ENCODE measurements at places on chromosomes 12 and 14.

DNA sequence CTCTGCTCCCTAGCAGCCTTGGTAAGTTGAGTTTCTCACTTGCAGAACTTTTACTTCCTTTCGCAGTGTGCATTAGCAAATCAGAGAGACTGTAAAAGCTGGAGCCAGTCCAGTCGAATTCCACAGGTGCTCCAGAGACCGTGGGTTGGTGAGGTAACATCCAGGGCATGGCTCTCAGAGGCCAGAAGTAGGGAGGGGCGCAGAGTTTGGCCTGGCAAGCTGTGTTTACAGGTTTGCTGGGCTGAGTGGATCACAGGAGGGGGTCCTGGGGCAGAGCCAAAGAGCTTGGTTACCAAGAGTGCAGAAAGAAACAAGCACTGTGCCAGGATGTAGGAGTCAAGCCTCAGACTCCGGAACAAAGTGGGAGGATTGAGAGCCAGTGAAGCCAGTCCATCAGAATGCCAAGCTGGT lies 10.2 kb upstream of the BHLHE41 start:
- H3K4me3 ChIP-seq = no peak overlapping the region
- no peak overlapping the region for H3K27ac ChIP-seq
- no peaks in the 10 kb centered on the region for H3K4me1 ChIP-seq
- no peak for DNase-seq
- H3K27me3 ChIP-seq = no peaks in the 10 kb centered on the region

GRCh38 chr12:106080041-106080790 lies 58.5 kb downstream of the NUAK1 start:
- no peak for DNase-seq
- peak overlapping the region; percentile 45 for H3K27ac ChIP-seq
- H3K36me3 ChIP-seq = no peaks in the 10 kb centered on the region
- no peaks in the 10 kb centered on the region for H3K27me3 ChIP-seq
- peaks cover 41% of the 10 kb centered on the region for H3K4me1 ChIP-seq

DNA sequence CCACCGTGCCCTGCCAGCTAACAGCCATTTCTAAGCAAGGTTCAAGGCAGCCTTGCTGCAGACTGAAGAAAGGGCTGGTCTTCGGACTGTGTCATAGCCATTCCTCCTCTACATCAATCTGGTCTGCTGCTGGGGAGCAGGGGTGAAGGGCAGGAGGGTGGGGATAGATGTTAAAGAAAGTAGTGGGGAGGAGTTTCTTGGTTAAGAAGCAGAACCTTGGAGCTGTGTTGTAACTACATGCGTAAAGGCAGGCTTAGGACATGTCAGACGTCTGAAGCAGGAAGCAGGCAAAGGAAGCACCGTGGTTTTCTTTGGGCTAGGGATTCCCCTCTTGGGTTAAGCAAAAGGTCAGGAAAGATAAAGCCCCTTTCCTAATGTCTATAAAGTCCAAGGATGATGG lies 18.1 kb upstream of the NEK9 start:
- H3K4me3 ChIP-seq = no peak overlapping the region
- 0 out of 2 replicates have a peak, but pooled peaks cover 7% of the 10 kb centered on the region for H3K4me1 ChIP-seq
- no peaks in the 10 kb centered on the region for H3K27me3 ChIP-seq

- no peaks in the 10 kb centered on the region for H3K36me3 ChIP-seq
- H3K27ac ChIP-seq = no peak overlapping the region
- H3K4me3 ChIP-seq = no peak overlapping the region
- peaks cover 12% of the 10 kb centered on the region for H3K4me1 ChIP-seq
- no peak for DNase-seq
Observed at GRCh38 chr12:31783996-31784645, 55.3 kb upstream of the AMN1 start.

- H3K27ac ChIP-seq = no peak overlapping the region
- H3K4me3 ChIP-seq = no peak overlapping the region
- DNase-seq = no peak
Observed at GRCh38 chr12:88623777-88624548, 43.7 kb upstream of the KITLG start.

GRCh38 chr14:79608446-79608845 lies 602.9 kb downstream of the DIO2 start:
- DNase-seq = no peak
- H3K27me3 ChIP-seq = no peaks in the 10 kb centered on the region
- no peaks in the 10 kb centered on the region for H3K4me1 ChIP-seq
- H3K27ac ChIP-seq = no peak overlapping the region
- no peak overlapping the region for H3K4me3 ChIP-seq

DNA sequence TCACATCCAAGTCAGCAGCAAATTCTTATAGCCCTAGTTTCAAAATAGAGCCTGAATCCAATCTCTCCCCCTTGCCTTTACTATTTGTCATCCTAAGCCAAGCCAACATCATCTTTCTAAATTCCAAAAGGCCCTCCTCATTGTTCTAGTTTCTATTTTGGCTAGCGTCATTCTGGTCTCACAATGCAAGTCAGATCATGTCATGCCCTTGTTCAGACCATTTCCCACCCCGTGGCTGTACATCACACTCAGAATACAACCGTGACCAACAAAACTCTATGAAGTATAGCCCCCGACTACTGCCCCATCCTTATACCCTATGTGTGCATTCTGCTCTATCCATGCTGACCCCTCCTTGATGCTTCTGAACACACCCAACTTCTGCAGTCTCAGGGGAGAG lies 12.3 kb upstream of the GNG2 start:
- H3K27ac ChIP-seq = no peak overlapping the region
- no peaks in the 10 kb centered on the region for H3K27me3 ChIP-seq
- H3K36me3 ChIP-seq = no peaks in the 10 kb centered on the region
- no peak overlapping the region for H3K4me3 ChIP-seq
- no peak for DNase-seq
- no peaks in the 10 kb centered on the region for H3K4me1 ChIP-seq

DNA sequence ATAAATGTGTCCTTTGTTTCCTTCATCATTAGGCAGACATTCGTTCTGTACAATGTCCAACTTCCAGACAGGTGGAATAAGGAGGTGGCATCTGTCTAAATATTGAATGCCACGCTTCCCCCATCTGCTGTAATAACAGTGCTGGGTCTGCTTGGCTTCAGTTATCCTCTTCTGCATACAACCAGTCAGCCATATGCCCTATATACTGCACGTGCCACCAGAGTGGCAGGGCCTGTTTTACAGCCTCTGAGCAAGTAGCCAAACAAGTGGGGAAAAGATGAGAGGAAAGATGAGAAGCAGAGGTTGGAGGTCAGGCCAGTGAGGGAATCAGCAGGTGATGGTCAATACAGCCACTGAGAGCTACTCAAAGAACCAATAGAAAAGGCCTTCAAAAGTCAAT lies 55.4 kb downstream of the OTX2 start:
- H3K36me3 ChIP-seq = no peaks in the 10 kb centered on the region
- DNase-seq = peak; percentile 44
- H3K4me1 ChIP-seq = peaks cover 5% of the 10 kb centered on the region
- H3K27ac ChIP-seq = no peak overlapping the region

DNA sequence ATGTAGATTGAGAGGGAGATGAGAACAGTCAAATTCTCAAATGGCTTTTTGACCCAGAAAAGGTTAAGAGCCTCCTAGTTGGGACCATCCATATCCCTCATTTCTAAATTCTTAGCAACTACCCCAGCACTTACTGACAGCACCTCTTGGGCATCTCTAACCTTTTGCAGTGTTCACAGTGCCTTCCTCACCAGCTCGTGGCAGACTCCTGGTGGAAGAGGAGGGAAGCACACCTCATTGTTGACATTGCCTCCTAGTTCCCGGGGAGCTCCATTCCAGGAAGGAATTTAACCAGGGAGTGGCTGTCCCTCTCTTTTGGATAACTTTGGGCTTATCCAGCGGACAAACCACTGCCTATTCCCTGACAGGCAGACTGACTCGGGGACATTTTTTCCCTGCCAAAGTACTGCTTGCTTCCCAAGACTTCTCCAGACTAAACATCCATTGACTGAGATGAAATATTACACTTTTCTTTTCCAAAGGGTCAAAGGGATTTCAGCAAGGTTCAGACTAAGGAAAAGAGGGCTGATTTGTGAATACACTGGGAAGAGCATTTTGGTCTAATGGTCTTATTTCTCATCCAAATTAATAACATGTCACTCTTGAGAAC lies 9.0 kb upstream of the OR6J1 start:
- H3K4me1 ChIP-seq = peaks cover 31% of the 10 kb centered on the region
- no peaks in the 10 kb centered on the region for H3K36me3 ChIP-seq
- peak overlapping the region; percentile 68 for H3K27ac ChIP-seq
- no peak overlapping the region for H3K4me3 ChIP-seq

DNA sequence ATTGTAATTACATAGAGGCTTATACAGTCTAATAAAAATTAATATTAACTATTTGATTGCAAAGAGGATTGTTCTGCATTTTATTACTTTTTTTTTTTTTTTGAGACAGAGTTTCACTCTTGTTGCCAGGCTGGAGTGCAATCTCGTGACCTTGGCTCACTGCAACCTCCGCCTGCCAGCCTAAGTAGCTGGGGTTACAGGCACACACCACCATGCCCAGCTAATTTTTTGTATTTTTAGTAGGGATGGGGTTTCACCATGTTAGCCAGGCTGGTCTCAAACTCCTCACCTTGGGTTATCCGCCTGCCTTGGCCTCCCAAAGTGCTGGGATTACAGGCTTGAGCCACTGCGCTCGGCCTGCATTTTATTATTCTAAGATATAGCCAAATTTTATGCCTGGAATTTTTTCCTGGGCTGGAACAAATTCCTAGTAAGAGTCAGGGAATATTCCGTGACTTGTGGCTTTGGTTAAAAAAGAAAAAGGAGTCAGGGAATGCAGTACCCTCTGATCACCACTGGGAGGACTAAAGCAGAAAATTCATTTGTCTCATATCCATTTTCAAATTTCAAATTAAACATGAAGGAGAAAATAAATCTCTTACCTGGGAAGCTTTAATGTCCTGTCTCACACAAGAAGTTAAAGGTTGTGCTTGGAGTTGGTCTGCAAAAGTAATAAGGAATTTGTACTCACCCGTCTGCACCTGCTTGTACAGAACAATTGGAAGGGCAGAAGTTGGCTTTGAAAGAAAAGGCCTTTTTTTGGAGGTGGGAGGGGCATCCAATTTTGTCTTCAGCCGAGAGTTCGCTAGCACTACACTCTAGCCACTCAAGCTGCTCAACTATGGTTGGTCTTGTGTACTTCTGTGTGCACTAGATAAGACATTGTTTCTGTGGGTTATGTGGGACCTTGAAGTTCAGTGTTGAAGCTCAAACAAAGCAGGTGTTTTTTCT lies 8.7 kb downstream of the MARK3 start:
- no peaks in the 10 kb centered on the region for H3K36me3 ChIP-seq
- H3K27me3 ChIP-seq = no peaks in the 10 kb centered on the region
- peaks cover 7% of the 10 kb centered on the region for H3K4me1 ChIP-seq
- no peak for DNase-seq
- no peak overlapping the region for H3K27ac ChIP-seq

DNA sequence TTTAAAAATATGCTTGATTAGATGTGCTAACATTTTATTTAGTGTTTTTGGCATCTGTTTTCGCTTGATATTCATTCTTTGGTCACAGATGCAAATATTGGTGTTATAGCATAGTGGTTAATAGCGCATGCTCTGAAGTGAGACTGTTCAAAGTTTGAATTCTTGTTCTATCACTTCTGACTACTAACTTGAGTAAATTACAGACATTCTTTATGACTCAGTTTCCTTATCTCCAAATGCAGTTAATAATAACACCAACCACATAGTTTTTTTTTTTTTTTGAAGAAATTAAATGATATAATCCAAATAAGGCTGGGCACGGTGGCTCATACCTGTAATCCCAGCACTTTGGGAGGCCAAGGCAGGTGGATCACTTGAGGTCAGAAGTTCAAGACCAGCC lies 81.0 kb downstream of the TMX1 start:
- H3K4me3 ChIP-seq = no peak overlapping the region
- H3K27me3 ChIP-seq = no peaks in the 10 kb centered on the region
- H3K4me1 ChIP-seq = no peaks in the 10 kb centered on the region
- H3K27ac ChIP-seq = no peak overlapping the region

GRCh38 chr12:54032627-54033100 lies at the start of gene HOXC5:
Gene HOXC5, plus strand, starts transcription at chr12:54033050. Its CDS starts 73 bp downstream, at chr12:54033123.
- peak; percentile 83 for DNase-seq
- H3K36me3 ChIP-seq = no peaks in the 10 kb centered on the region
- H3K4me3 ChIP-seq = peak within 1 kb of the TSS; percentile 52
- peaks cover 9% of the 10 kb centered on the region for H3K4me1 ChIP-seq

DNA sequence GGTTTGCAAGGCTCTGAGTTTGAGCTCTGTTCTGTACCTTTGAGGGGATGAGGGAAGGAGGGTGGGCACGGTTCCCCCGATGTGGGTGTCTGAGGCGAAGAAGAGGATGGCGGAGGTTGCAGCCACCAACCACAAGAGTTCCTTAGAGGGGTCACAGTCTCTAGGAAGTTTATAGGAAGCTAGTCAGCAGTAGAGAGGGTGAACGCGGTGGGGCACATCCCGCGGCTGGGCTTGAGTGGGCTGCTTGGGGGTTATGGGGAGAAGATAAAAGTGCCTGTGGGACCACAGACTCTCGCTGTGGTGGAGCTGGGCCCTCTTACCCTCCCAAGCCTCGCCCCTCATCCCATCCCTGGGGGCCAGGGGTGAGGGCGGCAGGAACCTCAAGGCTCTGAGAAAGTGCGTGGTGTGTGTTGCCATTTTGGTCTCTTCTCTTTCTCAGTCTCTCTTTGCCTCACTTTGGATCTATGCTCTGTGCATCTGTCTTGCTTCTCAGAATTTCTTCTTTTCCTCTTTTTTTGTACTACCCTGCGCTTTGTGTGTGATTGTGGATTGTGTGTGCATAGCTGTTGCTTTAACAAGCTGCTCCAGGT lies 2.7 kb downstream of the CD4 start:
- H3K27ac ChIP-seq = no peak overlapping the region
- H3K4me3 ChIP-seq = no peak overlapping the region
- no peaks in the 10 kb centered on the region for H3K4me1 ChIP-seq
- H3K36me3 ChIP-seq = no peaks in the 10 kb centered on the region
- H3K27me3 ChIP-seq = no peaks in the 10 kb centered on the region

- no peak overlapping the region for H3K27ac ChIP-seq
- H3K36me3 ChIP-seq = no peaks in the 10 kb centered on the region
- H3K4me1 ChIP-seq = peaks cover 21% of the 10 kb centered on the region
- no peaks in the 10 kb centered on the region for H3K27me3 ChIP-seq
- no peak overlapping the region for H3K4me3 ChIP-seq
Observed at GRCh38 chr12:93319523-93320050, 58.1 kb upstream of the NUDT4 start.

- H3K36me3 ChIP-seq = no peaks in the 10 kb centered on the region
- H3K4me1 ChIP-seq = no peaks in the 10 kb centered on the region
- DNase-seq = no peak
- H3K27me3 ChIP-seq = peaks cover 1% of the 10 kb centered on the region
- H3K27ac ChIP-seq = no peak overlapping the region
Observed at GRCh38 chr12:47074757-47075156, 4.7 kb upstream of the PCED1B start.

- no peaks in the 10 kb centered on the region for H3K27me3 ChIP-seq
- no peak overlapping the region for H3K4me3 ChIP-seq
- no peak overlapping the region for H3K27ac ChIP-seq
- no peaks in the 10 kb centered on the region for H3K36me3 ChIP-seq
- peaks cover 11% of the 10 kb centered on the region for H3K4me1 ChIP-seq
- no peak for DNase-seq
Observed at GRCh38 chr14:105074601-105075053, 9.4 kb upstream of the GPR132 start.

GRCh38 chr14:52275372-52275771 lies 7.9 kb downstream of the PTGDR start:
- H3K4me1 ChIP-seq = no peaks in the 10 kb centered on the region
- DNase-seq = no peak
- no peaks in the 10 kb centered on the region for H3K36me3 ChIP-seq
